ENCODE measurements at places on chromosomes 1 and 21.
A peak's percentile ranks its signal among the peaks of the same experiment; 100 is the strongest.

DNA sequence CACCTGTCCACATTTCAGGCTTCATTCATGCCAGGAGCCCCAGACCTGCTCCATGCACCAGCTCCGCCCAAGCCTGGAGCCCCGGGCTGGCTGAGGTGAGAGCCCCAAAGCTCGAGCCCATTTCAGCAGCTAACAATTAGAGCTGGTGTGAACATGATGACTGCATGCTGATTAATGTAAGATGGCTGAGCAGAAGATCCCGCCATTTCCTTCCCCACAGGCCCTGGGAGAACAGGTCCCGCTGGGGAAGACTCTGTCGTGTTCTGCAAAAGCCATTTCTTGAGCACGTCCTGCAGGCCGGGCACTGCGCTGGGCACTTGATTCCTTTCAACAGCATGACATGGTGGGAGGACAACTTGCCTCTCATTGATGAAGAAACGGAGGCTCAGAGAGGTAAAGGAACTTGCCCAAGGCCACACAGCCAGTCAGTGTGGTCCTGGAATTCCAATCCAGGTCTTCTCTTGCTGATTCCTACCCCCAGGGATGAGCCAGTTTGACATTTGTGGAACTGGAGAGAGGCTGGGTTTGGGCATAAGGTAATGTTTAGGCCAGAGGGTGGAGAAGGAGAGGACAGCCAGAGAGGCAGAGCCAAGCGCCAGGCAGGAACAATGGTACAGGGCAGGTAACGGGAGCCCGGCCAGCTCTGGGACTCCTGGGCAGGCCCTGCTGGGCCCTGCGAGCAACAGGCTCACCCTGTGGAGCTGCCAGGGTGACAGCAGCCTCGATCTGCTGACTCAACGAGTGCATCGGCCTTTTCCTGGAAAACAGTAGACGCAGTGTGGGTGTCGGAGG is 28.1 kb upstream of the EPHA2 start:
- DNase-seq, result no peak

- DNase-seq, result no peak
Measured at GRCh38 chr1:232101231-232101630, 474.6 kb downstream of the DISC1 start.

DNA sequence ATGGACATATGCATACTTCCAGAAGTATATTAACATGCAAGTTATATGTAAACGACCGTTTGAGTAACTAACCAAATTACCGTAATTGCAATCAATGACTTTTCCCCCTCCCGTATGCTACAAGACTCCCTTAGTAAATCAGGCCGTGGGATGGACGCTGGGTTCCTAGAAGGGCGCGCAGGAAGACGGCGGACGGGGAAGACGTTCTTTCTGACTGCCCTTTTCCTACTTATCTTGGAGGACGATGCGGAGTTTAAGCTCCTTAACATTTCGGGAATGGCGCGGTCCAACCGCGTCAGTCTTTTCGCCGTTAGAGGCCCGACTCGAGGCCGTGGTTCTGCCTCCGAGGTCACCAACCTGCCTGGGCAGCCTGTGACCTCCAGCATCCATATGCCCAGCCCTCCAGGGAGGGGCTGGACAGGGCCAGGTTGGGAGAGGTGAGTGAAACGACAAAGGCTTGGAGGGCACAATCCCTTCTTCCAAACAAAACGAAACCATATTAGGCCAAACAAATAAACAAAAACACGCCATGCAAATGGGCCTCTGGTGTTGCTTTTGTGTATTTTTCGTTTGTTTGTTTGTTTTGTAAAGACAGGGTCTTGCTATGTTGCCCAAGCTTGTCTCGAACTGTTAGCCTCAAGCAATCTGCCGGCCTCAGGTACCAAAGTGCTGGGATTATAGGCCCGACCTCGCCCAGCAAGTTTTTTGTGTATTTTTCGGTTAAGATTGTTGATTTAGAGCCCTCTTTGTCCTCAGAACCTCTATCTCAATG is 873 bp upstream of the PI4KB start:
- DNase-seq, result no peak

- no peak for DNase-seq
Measured at GRCh38 chr1:34806396-34806795, 13.6 kb downstream of the GJA4 start.

GRCh38 chr1:211695135-211695816 is 19.9 kb upstream of the NEK2 start:
- no peak for DNase-seq

DNA sequence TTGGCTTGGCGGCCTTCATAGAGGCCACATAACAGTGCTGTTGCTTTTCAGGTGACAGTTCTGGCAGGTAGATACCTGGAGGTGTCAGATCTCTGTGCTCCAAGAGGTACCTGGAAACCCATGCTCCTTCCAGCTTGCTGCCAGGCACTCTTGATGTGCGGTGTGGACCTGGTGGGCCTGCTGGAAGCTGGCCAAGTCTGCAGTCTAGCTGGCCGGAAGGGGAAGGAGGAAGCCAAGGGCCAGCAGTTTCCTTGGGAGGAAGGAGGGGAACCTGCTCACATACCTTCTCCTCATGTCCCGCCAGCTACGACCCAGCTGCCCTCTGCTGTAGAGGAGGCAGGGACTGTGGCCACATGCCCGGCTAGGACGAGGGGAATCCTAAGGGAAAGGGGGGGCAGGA is 166.4 kb upstream of the AJAP1 start:
- DNase-seq, result no peak

GRCh38 chr21:26096494-26097371 is 73.8 kb downstream of the APP start:
- DNase-seq, result no peak

DNA sequence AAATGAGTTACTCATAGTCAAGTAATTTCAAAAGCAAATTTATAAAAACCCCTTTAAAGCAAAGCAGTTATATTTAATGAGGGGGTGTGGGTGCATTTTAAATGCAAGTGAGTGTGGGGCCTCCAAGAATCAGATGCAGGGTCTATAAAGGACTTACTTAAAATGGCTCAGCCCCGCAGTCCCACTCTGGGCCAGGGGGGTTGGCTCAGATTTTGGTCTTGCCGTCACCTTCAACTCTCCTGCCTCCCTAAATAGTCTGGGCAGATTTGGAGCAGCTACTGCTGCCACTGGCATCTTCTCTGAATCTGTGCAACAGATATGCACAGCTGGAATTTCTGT is 16.2 kb downstream of the AMPD2 start:
- no peak for DNase-seq

- DNase-seq, result no peak
Measured at GRCh38 chr1:150322310-150322709, 977 bp downstream of the PRPF3 start.

DNA sequence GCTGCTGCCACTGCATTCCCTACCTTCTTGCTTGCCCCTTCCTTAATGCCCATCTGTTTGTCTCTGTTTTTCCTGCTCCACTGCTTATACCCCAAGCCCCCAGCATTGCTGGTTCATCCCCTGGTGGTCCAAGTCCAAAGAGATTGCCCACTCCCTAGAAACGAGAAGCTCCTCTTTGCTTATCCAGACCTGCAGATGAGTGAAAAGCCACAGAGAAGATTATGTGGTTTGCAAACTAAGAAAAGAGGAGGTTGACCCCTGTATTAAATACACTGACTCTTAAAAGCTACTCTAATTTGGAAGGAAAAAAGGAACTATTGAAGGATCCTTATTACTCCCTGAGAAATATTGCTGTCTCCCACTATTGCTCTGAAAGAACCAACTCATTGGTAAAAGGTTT is 146.8 kb upstream of the RAB4A start:
- DNase-seq, result no peak

GRCh38 chr1:226627050-226627755 is 78.6 kb downstream of the STUM start:
- no peak for DNase-seq

DNA sequence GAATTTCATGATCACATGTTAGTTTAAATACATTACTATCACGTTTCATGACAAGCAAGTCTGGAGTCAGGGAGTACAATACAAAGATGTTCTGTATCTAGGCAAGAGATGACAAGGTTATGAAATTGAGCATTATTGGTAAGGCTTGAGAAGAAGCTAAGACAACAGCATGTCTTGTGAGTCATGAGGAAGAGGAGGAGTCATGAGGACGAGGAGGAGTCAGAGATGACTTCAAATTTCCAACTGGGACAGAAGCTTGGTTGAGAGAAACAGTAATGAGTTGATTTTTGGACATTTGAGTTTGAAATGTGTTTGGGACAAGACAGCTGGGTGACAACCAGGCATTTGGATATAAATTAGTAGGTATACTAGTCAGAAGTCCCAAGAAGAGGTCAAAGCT is 4.3 kb upstream of the UBE2U start:
- no peak for DNase-seq

GRCh38 chr1:113615425-113615824 is 143.9 kb downstream of the PHTF1 start:
- no peak for DNase-seq

- no peak for DNase-seq
Measured at GRCh38 chr1:230650300-230650699, 8.0 kb downstream of the COG2 start.

DNA sequence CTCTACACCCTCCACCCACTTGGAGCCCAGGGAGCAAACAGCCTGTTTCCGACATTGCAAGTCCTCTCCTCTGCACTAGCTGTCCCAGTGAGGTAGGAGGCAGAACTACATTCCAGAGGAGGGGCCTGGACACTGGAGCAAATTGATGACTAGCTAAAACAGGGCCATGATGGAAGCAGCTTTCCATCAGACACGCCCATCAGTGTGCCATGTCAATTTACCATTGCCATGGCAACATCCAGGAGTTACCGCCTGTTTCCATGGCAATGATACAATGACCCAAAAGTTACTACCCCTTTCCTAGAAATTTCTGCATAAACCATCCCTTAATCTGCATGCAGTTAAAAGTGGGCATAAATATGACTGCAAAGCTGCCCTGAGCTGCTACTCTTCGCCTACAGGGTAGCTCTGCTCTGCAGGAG is 647.1 kb downstream of the PTPRU start:
- DNase-seq, result no peak

- DNase-seq, result no peak
Measured at GRCh38 chr1:8342325-8342724, 24.4 kb downstream of the SLC45A1 start.

GRCh38 chr21:27225151-27225550 is 258.3 kb upstream of the ADAMTS5 start:
- no peak for DNase-seq

DNA sequence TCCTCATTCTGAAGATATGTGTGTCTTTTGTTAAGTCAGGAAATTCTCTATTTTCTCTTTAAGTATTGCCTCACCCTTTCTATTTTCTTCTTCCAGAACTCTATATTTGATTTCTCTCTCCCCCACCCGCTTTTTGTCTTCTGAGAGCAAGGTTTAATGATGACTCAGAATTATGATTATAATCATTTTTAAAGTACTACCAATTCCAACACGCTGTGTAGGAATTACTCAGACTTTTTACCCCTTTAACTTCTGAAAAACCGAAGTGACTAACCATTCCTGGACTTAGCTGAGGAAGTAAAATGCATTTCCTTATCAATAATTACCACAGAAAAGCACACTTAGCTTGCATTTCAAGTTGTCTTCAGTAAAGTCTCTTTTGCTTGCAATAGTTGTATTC is 20.8 kb upstream of the SCYL3 start:
- DNase-seq, result no peak

DNA sequence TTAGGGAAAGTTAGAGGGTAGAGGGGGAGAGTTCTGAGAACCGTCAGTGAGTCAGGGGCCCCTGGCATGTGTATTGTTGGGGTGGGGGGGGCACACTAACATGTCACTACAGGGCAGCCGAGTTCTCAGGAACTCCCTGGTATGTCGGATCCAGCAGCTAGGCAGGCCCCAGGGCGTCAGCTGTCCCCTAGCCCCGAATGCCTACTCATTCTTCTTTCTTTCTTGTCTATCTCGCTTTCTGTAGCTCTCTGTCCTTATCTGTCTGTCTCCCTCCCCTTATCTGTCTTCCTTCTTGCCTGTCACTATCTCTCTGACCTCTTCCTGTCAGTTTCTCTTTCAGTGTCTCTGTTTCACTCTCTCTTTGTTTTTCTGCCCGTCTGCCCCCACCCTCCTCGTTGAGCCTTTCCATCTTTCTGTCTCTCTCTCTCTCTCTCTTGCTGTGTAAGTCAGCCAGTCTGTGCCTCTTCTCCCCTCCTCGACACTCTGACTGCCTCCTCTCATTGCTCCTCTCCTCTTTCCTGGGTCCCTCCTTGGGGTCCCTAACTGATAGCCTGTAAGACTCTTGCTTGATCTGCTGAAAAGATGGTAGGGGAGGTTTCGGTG is 2.4 kb downstream of the NTRK1 start:
- no peak for DNase-seq

DNA sequence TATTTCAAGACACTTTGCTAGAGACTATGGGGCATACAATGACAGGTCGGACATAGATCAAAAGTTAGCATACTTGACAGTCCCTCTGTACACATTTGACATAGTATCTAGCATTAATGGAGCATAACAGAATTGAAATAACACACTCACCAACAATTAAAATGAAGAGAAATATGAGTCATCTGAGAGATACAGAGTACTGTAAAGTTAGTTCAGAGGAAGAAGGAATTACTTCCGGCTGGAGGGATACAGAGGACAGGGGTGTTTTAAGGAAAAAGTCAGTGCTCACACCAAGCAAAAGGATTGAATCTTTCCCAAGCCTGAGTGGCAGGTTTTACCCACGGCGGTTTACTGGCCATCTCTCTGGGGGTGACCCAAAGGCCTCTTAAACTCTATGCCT is 2.4 kb downstream of the ZMYND12 start:
- no peak for DNase-seq

- peak; percentile 31 for DNase-seq
Measured at GRCh38 chr1:1407636-1408318, 684 bp upstream of the MRPL20 start.

- DNase-seq, result no peak
Measured at GRCh38 chr1:199811163-199811562, 216.3 kb upstream of the NR5A2 start.

DNA sequence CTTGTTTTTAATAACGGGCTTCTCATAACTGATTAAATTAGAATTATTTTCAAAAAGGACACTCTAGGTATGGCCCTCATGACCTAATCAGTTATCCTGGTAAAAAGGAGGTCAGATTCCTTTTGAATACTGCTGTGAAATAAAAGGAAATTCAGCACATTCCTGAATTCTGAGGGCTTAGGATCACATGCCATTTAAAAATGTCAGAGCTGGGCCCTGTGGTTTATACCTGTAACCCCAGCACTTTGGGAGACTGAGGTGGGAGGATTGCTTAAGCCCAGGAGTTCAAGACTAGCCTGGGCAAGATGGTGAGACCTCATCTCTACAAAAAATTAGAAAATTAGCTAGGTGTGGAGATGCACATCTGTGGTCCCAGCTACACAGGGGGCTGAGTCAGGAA is 18.0 kb upstream of the RABGGTB start:
- no peak for DNase-seq

GRCh38 chr1:222095606-222096475 is 354.0 kb upstream of the DUSP10 start:
- peak; percentile 50 for DNase-seq

- DNase-seq, result no peak
Measured at GRCh38 chr21:42721341-42721824, 68.0 kb downstream of the PDE9A start.

DNA sequence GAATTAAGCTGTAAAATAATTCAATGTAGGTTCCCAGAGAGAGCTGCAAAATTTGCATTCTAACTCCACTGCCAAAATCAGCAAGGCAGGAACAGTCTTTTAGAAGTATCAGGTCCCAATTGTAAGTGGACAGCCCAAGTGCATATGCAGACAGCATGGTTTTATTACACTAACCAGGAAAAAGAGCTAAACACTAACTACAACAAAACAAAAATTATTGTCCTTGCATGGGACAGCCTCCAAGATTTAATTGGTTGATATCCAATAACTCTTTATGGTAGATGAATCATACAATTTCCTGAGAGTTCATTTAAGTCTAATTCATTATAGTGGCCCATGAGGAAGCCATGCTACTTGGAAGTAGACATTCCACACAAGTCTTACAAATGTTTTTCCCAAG is 154.3 kb upstream of the ZNF648 start:
- no peak for DNase-seq
